ENCODE measurements at places on chromosomes 5 and 9.
A peak's percentile ranks its signal among the peaks of the same experiment; 100 is the strongest.

DNA sequence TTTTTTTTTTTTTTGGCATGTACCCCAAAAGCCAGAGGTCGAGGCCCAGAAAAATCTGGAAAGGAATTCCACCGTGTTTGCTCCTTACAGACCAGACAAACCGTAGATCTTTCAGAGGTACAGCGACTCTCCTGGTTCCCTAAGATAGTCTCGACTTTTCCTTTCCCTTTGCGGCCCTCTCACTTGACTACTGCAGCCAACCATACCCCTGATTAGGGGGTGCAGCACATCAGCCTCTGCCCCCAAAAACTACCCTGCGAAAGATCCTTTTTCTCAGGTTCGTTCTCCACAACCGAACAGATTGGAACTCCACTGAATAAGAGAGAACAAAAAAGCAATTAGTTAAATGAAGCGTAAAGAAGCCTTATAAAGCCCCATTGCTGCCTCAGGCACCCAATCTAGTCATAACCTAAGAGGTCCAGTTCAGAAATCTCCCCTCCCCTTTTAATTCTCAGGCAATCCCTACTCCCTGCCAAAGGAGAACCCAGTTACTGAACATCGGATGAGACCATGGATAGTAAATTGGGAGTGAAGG is 379 bp upstream of the TICAM2 start:
- no peak for DNase-seq

- DNase-seq = no peak
Observed at GRCh38 chr9:80375477-80375876, 803.7 kb downstream of the TLE4 start.

DNA sequence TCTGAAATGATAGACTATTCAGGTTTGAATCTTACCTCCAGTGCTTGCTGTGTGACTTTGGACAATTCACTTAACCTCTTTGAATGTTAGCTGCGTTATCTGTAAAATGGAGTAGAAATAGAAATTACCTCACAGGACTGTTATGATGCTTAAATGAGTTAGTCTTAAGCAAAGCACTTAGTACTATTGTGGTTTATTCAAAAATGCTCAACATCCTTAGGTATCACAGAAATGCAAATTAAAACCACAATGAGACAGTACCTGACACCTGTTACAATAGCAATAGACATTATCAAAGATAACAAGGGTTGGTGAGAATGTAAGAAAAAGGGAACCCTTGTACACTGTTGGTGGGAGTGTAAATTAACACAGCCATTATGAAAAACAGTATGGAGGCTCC is 77.6 kb upstream of the FREM1 start:
- no peak for DNase-seq

DNA sequence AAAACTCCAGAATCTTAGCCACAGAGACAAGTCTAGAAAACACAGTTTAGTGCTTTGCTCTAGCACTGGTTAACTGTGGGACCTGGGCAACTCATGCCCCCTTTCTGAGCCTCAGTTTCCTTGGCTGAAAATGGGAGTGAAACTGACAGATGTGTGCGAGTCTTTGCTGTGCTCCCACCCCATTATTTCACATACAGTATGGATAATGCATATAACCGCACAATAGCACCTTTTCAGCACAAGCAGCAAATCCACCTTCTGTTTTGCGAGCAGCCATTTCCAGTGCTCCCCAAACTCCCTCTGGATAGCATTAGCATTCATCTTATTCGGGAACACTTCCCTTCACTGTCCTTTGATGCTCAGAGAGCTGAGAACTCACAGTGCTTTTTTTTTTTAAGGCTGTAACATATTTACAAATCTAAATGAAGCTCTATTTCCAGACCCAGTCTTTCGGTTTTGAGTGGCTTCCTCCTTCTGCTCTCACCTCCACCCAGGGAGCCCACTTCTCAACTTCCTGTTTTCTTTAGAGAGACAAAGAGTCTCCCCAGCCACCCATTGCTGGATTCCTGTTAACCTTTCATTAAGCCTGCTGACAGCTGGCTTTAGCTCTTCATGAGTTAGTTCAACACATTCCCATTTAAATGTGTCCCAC is 49.2 kb downstream of the TIMD4 start:
- no peak for DNase-seq

DNA sequence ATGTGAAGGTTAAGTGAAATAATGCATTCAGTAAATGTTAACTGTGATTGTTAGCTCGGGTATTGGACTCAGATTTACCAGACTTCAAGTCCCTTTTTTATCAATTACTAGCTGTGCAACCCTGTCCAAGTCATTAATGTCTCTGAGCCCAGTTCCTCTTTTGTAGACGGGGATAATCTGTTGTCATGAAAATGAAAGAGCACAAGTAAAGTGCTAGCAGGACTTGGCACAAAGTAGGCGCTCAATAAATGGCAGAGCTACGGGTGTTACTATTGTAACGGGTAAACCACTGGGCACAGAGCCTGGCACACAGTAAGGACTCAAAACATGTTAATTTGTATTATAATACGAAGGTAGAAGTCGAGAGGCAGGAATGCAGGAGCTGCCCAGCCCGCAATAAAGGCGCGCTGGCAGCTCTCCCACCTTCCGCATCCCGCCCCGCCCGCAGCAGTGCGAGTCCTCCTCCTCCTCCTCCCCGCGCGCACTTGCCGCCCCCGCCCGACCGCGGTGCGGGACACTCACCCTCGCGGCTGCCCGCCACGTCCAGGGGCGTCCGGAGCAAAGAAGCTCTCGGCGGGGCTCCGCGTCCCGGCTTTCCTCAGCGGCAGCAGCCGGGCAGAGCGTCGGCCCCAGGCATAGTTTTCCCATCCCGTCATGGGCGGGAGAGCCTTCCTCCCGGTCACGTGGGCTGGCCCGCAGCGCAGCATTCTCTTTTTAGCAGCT is at the start of gene C1QTNF2:
Gene C1QTNF2, minus strand, starts transcription at position 637 of the 723 bp plus-strand sequence. CDS start 15,615 bp downstream, outside the sequence.
- peak; percentile 42 for DNase-seq

DNA sequence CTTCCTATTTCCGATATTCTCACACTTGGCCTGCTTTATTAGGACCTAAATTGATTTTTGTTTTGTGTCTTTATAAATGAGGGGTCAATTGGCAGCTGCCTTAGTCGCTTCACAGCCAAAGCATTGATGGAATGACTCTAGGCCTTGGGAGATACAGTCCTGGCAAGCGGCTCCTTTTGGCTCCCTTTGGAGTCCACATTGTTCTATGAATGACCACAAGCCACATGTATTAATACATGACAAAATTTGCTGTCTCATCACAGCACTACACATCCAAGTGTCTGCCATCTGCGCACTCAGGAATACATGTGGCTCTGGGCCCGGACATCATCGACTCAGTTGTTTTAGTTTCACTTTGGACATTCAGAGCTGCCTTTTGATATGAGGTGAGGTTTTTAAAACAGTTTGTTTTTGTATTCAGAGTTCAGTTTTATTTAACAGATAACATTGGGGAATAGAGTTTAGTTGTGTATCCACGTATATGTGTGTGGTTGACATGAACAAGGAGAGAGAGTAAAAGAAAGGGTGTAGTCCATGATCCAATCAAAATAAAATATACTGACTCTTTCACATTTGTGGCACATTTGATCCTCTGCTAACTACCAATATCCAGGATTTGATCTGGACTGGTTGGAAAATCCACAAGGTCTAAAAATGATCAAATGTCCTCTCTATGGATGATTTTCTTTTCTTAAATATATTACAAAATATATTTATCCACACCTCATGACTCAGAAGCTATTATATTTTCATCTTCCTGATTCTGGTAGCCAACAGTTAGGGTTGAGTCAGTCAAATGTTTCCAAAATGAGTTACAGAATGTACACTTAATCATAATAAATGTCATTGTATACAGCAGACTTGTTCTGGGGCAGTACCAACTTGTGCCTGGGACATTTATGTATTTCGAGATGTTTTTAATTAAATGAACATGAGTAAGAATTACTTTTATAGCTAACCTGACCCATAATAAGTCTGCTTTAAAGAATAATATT is 114.0 kb upstream of the MTAP start:
- no peak for DNase-seq

DNA sequence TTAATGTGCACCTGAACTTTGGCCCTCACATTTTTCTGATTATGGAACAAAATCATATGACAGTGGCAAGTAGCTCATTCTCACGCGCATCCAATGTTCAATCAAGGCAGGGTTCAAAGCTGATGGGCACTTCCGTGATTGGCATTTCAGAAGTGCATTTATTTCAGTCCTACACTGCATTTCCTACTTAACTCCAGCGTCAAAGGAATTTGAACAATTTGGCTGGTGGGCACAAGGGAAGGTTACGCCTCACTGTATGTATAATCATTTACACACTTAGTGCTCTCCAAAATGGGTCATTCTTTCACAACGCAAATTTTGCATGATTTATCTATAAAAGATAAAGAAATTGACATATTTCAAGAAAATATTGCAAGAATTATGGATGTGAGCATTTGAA is 167.9 kb upstream of the VLDLR start:
- no peak for DNase-seq

- DNase-seq = no peak
Observed at GRCh38 chr5:5460311-5460710, 37.8 kb downstream of the ICE1 start.

- no peak for DNase-seq
Observed at GRCh38 chr9:84296146-84296843, 44.3 kb downstream of the SLC28A3 start.

GRCh38 chr5:143156086-143156485 is 247.4 kb downstream of the NR3C1 start:
- no peak for DNase-seq

DNA sequence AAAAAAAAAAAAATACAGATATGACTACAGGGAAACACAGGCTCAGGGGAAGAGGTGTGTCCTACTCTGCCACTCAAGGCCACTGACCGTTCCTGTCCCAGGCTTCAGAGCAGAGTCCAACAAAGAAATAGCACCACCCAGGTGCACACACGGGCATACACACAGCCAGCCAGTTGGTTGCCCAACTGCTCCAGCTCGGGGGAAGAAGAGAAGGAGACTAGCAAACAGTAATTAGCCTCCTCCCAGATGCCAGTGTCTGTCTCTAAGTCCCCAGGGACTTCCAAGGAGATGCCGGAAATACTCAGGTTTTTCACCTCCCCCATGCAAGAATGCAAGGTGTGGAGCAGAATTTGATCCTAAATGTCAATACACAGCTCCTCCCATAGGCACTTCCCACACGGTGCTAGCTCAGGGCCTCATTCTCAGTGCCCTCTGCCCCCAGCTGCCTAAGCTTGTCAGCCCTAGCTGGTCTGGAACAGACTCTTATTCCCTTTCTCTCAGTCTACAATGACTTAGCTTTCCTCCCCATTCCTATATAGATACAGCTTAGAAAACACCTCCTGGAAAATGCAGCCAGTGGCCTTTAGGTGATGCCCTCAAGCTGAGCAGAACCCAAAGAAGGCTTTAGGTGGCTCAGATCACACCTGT is 1.7 kb downstream of the MYORG start:
- no peak for DNase-seq

DNA sequence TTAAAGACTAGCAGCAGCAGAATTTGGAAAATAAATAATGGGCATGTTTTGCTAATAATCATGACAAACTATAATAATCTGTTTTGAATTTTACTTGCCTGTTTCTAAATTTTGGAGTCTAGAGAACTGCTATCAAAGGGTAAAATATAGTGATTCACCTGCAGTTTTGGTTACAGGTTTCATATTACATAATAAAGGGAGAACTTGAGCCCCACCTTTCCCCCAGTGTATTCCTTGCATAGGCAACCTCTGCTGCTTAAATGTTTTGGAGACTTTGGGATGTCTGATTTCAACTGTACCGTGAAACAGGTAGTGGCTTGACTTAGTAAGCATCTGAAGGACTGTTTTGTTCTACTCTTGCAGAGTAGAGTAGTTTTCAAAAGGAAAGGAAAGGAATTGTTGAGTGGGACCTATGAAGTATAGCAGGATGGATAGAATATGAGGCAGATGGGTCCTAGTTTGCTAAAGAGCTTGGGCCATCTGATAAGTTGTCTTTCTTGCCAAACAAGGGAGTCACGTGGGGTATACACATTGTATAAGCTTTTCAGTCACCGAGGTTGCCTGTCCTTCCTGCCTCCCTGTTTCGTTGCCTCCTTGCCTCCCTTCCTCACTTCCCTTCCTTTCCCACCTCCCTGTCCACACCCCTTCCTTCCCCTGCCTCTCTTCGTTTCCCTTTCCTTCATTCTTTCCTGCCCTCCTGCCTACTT is 19.1 kb downstream of the CREBRF start:
- DNase-seq = no peak

GRCh38 chr5:64659289-64659688 is 31.0 kb upstream of the SHISAL2B start:
- no peak for DNase-seq

- no peak for DNase-seq
Observed at GRCh38 chr5:55151923-55152842, 7.8 kb upstream of the GPX8 start.

DNA sequence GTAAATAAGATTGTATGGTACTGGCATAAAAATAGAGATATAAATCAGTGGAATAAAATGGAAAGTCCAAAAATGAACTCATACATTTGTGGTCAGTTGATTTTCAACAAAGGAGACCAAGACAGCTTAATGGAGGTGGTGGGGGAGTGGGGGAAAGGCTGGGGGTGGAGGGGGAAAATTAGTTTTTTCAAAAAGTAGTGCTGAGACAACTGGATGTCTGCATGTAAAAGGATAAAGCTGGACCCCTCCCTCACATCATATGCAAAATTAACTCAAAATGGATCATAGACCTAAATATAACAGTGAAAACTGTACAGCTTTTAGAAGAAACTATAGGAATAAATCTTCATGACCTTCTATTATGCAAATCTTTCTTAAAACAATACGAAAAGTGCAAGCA is 107.0 kb downstream of the HMHB1 start:
- no peak for DNase-seq

DNA sequence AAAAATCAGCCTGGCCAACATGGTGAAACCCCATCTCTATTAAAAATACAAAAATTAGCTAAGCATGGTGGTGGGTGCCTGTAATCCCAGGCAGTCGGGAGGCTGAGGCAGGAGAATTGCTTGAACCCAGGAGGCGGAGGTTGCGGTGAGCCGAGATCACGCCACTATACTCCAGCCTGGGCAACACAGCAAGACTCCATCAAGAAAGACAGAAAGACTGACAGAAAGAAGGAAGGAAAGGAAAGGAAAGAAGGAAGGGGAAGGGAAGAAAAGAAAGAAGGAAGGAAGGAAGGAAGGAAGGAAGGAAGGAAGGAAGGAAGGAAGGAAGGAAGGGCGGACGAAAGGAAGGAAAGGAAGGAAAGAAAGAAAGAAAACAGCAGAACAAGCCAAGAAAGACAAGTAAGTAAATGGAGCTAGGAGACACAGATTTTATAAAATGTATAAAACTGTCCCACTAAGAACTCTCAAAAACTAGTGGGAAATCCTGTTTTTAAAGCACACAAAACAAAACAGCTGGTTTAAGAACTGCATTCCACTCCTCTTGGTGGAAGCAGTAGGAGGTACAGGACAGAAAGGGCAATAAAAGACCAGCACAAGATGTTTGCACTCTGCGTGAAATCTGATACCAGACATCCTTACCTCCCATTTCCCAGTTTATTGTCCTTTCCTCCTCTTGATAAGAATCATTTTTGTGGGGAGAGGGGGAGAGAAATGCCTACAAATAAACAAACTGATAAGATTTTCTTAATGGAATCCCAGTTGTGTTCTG is 46.7 kb downstream of the MYO10 start:
- no peak for DNase-seq

DNA sequence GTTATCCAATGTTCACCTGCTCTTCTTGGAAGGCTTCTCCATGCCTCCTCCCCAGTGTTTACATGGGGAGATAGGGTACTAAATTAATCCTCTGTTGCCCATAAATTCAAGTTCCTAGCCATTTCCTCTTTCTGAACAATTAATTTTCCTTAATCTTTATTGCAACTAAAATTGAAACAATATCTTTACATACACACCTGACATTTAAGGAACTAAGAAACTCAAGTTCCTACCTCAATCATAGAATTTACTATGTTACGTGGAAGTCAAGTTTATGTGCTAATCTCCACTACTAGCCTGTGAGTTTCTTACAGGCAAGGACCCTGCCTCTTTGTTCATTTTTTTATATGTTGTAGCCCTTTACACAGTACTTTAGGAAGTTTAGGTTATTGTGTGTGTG is 10.1 kb upstream of the ADRB2 start:
- DNase-seq = no peak

Measured in posterior cingulate gyrus (tissue), 11 donors.